ENCODE measurements at places on chromosomes 1 and 21.
A peak's percentile ranks its signal among the peaks of the same experiment; 100 is the strongest.

DNA sequence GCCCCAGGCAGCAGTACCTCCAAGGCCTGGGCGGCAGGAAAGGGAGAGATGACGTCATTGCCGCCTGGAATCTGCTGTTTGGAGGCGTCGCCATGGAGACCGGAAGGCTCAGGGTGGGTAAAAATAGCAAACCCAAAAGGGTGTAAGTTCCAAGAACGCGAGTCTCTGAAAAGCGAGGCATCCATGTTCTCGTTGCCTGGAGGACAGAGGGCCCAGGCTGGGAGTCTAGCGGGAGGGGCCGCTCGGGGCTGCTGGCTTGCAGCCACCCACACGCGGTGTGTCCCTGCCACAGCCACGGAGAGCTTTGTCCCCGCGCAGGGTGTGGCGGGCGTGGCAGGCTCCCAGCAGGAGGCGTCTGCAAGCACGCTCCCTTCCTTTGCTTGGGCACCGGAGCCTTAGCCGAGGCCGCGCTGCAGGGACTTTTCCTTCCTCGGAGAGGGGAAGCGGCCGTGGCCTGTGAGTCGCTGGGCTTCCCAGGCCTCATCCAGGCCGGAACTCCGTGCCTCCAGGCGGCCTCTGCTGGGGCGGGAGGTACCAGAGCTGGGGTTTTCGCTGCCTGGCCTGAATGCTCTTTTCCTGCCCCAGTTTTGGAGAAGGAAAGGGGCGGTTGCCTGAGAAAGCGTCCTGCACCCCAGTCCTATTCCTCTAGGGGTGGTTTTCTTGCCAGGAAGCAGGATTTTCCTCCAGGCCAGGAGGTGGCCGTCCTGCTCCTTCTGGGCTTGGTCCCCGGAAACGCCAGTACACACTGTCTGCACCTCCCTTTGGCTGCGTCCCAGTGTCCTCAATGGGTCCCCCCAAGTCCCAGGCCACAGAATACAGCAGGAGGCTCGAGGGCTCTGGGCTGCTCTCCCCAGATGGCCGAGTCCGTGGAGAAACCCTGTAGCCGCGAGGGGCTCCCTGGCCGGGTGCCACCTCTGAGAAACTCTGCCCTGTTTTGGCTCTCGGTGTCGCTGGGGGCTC lies 15.3 kb upstream of the SKI start:
- DNase-seq, result peak; percentile 97

GRCh38 chr1:81165963-81166362 lies 634.8 kb upstream of the ADGRL2 start:
- peak; percentile 20 for DNase-seq

DNA sequence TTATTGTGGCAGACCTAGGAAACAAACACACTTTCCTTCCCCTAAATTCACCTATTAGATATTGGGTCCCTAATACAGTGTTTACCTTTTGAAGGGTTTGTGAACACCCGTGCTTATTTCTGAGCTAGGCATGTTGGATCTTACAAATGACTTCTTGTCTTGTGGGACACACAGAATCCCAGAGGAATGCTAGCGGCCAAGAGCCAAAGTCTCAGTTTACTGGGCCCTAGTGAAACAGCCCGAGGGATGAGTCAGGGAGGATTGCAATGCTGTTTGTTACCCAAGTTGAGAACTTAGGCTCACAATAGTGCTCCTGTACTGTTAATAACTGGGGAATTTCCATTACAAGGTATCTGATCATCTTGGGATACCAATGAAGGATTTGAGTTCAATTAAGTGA lies 100.1 kb upstream of the AKT3 start:
- peak; percentile 81 for DNase-seq

DNA sequence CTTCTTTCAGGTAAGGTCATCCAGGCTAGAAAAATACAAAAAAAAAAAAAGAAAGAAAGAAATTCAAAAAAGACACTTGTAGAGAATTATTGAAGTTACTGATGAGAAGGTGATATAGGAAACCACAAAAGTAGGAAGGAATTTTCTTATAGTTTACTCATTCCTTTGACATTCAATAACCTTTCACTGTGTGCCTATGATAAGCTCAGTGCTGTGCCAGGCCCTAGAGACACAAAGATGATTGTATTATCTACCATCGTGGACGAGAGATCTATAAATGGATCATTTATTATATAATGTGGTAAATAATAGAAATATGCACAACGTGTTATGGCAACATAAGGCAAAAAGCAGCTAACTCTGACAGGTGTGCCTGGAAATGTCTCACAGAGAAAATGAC lies 109.6 kb upstream of the NGF start:
- no peak for DNase-seq

DNA sequence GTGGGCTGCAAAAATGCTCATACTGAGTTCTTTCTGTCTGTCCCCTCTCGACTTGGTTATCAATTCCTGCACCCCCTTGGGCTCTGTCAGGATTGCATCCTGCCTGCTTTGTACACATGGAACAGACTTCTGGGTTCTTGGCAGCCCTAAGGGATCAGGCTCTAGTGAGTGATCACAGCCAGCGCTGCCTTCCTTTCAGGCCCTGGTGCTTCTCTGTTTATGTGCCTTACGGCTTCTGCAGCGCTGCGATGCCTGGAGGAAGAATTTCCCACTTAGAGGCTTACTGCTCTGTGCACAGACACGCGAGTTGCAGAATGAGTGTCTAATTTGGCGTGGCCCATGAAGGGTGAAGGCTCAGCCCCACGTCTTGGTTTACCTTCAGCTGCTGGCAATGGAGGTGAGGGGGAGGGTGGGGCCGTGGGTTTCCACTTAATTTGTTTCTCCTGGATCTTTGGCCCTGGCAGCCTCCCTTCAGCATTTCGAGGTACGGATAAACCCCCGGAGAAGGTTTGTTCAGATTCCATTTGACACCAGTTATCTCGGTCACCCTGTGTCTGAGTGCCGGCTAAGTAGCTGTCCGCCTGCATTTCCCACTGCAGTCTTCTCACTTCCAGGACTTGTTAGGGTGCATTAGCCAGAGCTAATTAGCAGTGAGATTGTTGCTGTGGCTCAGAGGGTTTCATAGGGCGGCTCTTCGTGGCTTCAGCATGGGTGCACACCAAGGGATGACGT lies 227.3 kb downstream of the DYRK1A start:
- no peak for DNase-seq

DNA sequence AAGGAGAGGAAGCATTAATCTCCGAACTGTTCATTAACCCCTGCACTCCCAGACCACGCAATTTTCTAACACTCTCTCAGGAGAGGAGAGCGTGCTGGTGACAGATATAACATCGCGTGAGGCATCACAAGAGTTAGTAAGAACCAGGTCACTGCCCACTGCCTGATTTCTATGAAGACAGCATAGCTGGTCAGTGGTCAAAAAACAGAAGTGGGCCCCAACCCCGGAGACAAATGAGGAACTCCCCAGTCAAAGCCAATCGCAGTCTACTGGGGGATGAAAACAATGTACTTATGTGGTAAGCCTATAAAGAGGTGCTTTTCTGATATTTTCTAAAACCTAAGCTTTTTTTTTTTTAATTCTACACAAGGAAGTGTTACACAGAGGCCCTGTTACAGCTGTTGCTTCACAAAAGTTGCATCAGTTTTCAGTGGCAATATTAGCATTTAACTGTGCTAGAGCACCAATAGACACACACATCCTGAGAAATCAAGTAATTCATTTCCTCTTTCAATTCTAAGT lies 231.8 kb upstream of the IRF2BP2 start:
- DNase-seq, result peak; percentile 53

- DNase-seq, result no peak
Observed at GRCh38 chr1:41053316-41053715, 31.8 kb upstream of the SLFNL1 start.

DNA sequence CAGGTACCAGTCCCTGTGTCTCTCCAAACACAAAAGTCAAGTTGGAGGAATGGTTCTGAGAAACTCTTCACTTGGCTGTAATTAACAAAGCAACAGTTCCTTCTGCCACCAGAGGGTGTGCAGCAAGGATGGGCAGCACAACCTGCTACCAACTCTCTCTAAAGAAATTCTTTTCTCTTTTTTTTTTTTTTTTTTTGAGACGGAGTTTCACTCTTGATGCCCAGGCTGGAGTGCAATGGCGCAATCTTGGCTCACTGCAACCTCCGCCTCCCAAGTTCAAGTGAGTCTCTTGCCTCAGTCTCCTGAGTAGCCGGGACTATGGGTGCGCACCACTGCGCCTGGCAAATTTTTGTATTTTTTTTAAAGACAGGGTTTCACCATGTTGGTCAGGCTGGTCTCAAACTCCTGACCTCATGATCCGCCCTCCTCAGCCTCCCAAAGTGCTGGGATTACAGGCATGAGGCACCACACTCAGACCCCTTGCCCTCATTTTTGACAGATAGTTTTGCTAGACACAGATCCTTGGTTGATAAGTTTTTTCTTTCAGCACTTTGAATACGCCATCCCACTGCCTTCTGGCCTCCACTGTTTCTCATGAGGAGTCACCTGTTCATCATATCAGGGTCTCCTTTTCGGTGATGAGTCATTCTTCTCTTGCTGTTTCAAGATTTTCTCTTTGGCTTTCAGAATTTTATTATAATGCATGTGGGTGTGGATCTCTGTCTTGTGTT lies 12.1 kb upstream of the DEGS1 start:
- DNase-seq, result no peak

- peak; percentile 56 for DNase-seq
Observed at GRCh38 chr1:172397221-172397620, 23.3 kb upstream of the C1orf105 start.

DNA sequence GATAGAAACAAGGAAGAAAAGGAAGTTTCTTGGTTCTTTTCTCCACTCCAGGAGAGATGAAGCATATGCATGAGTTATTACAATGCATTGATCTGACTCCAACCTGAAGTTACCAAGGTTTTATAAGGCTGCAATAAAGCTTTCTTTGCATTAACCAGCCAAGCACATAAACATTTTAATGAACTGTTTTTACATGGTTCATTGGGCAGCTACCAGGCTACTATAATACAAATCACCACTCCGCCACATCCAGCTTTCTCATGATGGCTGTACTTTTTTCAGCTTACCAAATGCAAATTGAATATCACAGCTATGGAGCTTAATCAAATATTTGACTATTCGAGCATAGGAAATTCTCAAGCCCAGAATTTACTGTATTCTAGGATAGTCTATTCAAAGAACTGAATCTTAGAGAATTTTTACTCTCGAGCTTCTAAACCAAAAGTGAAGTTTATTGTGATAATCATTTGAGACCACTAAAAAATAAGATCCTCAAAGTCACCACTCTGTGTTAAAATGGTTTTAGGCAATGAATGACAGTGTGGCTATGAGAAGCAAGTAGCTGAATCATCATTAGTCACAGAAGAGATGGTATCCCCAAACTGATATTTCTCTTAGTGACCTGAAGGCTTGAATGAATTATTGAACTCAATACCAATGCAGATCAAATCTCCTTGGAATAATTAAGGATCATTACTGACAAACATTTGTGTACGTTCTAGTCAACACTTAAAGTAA lies 58.6 kb upstream of the ZNF281 start:
- DNase-seq, result no peak

GRCh38 chr1:184655185-184655584 lies 99.5 kb downstream of the EDEM3 start:
- DNase-seq, result no peak

- no peak for DNase-seq
Observed at GRCh38 chr1:244171241-244171985, 120.3 kb downstream of the ZBTB18 start.

GRCh38 chr1:168589167-168589566 lies 12.8 kb downstream of the XCL1 start:
- DNase-seq, result no peak
